Uterine smooth muscle cell (primary cell): ENCODE measurements at places on chromosomes 12 and 14. TPM values are rescaled to one million over a fixed set of nuclear protein-coding genes. Genes with fewer than 3 reads are reported as not detected.

Gene VEZT
- 67.7 and 74.6 TPM in 2 replicates for total RNA-seq

Gene CCDC197
- not detected in 2 replicates for total RNA-seq

Gene JDP2
- total RNA-seq: 41.3 and 127 TPM in 2 replicates

Gene SMCO2
- total RNA-seq: 0.12 and 0.22 TPM in 2 replicates

Gene STAB2
- total RNA-seq: not detected in 2 replicates

Gene DYRK4
- total RNA-seq: 39.4 and 52.4 TPM in 2 replicates

Gene DNAJC22
- total RNA-seq: 2.6 and 4.4 TPM in 2 replicates

Gene CKB
- 24.9 and 36.6 TPM in 2 replicates for total RNA-seq

Gene ESR2
- 0.11 and 0.25 TPM in 2 replicates for total RNA-seq

Gene MMP17
- total RNA-seq: 15.6 and 28.1 TPM in 2 replicates
